NB4 (cell line): ENCODE measurements at places on chromosomes 7 and 10.

GRCh38 chr7:133434246-133434865 lies 181.5 kb downstream of the EXOC4 start:
- DNase-seq, result peak; percentile 53

DNA sequence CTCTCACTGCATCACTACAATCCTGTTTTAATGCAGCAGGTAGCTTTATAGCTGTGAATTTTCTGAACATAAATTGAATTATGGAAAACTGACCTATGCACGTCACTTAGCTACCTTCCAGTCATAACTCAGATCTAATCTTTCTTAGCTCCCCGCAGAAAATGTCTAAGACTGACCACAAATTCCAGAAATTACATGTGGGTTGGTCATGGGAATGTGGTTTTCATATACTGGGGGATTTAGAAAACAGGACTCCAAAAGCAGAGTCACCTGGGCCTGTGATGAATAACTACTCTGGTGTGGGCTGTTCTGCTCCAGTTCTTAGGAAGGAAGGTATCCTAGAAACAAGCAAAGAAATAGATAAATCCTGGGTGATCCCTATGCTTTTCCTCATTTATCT lies 178.4 kb upstream of the LRRTM3 start:
- no peak for DNase-seq

DNA sequence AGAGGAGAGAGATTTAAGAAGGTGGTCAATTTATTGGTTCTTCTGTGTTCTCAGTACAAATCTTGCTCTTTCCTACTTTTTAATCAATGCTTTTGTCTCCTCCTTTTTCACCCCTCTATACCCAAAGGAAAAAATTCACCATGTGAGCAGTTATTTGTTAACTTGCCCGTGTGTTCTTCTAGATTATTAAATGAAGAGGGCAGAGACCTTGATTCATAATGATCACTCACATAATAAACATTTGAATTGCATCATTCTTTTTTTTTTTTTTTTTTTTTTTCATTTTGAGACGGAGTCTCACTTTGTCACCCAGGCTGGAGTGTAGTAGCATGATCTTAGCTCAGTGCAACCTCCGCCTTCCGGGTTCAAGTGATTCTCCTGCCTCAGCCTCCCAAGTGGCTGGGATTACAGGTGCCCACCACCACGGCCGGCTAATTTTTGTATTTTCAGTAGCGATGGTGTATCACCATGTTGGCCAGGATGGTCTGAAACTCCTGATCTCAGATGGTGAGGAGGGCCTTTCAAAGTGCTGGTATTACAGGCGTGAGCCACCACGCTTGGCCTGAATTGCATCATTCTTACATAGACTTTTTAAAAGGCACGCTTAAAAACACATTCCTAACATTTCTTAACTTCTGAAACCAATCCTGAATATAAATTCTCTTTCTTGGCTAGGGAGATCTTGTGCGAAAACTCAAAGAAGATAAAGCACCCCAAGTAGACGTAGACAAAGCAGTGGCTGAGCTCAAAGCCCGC lies 3.6 kb downstream of the GARS1 start:
- DNase-seq, result no peak

GRCh38 chr10:103038570-103038969 lies 120.5 kb downstream of the CNNM2 start:
- DNase-seq, result no peak

DNA sequence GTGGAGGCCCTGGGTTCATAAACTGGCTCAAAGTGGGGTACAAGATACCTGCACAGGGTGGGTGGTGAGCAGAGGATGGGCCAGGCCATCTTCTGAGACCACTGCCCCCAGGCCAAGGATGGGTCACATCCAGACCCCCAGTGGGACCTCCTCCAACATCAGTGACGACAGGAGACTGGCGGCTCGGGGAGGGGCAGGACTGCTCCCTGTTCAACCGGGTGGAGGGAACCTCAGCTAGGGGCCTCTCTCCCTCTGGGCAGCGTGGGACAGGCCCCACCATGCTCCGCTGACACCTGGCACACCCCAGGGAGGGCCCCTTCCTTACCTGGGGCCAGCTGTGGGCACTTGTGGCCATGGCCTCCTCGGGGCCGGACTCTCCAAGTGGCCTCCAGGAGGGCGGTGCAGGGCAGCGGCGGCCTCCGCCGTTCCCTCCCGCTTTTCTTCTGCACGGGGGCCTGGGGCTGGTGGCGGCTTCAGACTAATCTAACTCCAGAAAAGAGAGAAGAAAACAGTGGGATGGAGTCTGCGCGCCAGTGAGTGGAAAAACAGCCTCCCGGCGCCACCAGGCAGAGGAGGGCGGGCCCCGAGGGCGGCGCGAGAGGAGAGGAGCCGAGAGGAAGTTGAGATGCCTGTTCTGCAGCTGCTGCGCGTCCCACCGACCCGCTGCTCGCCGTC lies at the start of gene CALHM2:
CALHM2 (minus strand) TSS at position 540 of the 675 bp plus-strand sequence. CDS start 2,429 bp downstream, outside the sequence.
- no peak for DNase-seq

DNA sequence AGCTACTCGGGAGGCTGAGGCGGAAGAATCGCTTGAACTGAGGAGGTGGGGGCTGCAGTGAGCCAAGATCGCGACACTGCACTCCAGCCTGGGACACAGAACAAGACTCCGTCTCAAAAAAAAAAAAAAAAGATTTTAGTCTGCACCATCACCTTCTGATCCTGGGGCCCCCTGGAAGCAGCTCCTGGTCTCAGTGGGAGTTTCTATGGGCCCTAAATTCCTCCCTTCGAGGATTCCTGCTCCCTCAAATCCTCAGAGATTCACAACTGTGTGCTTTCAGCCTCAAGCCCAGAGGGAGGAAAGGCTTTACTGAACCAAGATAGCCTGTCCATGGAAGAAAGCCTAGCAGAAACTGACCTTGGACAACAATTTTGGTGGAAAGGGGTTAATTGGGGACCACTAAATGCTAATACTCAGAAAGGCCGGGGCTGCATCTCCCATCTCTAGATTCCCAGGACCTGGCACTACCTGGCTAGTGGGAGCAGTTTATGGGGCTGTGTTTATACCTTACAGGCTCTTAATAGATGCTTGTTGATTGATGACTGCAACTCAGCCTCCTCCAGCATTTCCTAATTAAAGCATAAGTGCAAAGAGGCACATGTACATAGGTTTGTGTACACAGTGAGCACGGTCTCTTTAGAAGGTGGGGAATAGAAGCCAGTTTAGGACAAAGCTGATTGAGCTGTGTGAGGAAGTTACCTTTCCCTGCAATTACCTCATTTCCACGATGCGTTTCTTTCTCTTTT lies 9.2 kb upstream of the FGFR2 start:
- no peak for DNase-seq

- no peak for DNase-seq
Observed at GRCh38 chr10:91549262-91549661, 83.6 kb downstream of the PPP1R3C start.

DNA sequence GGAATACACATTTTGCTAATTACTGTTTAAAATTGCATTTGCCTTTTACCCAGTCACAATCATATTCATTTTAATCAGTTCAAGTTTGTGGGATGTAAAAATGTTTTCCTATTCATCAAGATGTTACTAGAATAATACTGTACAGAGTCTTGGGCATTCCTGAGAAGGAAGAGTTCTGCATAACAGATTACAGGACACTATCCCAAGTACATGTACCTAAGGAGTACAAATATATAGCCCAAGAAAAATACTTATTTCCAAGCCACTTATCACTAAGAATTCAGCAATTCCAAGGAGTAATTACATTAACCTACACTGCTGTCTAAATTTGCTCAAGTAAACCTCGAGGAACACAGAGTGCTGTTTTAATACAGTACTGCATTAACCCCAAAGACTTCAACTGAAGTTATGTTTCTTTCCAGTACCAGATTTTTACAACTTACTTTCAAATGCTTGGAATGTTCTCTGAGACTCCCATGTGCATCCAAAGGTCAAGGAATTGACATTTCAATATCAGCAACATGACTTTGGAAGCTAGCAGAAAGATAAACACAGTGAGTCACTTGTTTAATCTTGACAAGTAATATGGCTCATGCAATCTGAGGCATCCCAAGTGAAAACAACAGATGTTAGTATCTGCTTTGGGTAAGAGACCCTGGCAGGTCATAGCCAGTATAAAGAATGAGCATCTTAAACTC lies 125.4 kb upstream of the BET1 start:
- no peak for DNase-seq

DNA sequence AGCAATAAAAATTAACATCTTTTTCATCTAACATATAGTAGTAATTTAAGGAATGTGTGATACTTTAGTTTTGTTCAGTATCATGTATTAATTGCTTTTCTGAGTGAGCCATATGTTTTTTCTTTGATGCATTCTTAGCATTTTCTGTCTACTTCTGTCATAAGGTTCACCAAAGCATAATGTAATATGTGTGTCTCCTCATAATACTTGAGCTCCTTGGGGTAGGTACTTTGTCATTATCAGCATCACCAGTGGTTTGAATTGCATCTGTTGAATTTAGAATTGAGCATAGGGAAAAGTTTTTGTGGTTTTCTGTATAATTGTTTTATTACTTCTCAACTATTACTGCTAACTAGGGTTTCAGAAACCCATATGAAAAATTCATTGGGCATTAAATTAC lies 26.5 kb downstream of the VPS50 start:
- DNase-seq, result no peak

- no peak for DNase-seq
Observed at GRCh38 chr7:108499566-108499965, 26.4 kb downstream of the PNPLA8 start.

GRCh38 chr7:159010411-159010810 lies 134.3 kb downstream of the VIPR2 start:
- DNase-seq, result no peak

GRCh38 chr7:71925663-71926062 lies 486.5 kb downstream of the CALN1 start:
- DNase-seq, result peak; percentile 66

DNA sequence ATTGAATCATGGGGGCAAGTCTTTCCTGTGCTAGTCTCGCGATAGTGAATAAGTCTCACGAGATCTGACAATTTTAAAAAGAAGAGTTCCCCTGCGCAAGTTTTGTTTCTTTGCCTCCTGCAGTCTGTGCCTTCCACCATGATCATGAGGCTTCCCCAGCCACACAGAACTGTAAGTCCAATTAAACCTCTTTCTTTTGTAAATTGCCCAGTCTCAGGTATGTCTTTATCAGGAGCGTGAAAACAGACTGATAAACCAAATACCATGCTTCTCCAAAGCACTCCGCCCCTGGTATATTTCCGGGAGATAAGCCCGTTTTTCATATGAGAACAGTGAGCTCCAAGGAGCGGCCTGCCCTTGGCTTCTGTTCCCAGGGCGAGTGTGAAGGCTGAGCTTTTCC lies 118.9 kb downstream of the EVX1 start:
- no peak for DNase-seq

- DNase-seq, result no peak
Observed at GRCh38 chr7:132298790-132299189, 277.5 kb downstream of the PLXNA4 start.

DNA sequence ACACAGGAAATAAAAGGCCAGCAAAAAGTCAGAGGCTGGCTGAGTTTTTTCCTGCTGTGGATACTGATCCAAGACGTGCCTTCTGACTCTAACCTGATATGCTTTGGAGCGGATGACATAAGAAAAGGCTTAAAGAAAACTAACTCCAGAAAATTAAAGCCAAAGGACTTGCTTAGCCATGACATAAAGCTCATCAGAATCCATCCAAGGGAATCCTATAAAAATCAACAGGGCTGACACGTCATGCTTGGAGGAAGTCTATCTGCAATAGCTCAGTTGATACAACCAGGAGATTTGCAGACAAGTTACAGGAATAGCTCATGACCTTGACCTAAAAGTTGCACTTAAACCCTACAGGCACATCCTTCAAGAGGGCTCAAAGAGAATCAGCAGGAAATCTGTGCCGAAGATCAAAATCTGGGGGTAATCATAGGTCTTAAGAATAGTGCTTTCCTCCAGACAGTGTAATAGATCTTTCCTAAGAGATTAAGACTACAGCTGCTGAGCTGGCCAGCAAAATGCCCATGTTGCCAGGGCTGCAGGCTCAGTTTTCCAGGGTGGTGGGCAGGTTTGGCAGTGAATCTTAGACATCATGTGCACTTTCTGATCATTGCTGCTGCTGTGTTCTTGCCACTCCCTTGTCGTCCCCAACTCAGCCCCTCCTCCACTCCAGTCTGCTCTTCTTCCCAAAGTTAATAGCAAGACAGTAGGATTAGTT lies 111.5 kb upstream of the SVIL start:
- DNase-seq, result no peak

- DNase-seq, result no peak
Observed at GRCh38 chr10:101572126-101572525, 15.9 kb downstream of the POLL start.

DNA sequence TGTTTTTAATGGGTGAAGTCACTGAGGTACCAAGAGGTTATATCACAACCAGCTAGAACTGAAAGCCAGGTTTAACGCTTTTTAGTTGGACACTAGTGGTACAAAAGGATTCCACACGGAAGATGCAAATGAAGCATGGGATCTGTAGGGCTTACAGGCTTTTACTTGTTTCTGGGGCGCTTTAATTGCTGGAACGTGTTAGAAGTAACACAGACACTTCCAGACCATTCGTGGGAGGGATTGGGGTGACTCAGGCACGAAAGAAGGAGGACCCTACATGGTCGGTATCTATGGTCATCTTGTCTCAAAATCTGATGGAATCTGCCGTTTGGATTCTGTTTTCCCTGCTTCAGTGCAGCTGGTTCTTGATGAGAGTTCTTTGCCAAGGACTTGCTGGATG lies 1.0 kb downstream of the YKT6 start:
- no peak for DNase-seq

- DNase-seq, result no peak
Observed at GRCh38 chr7:87658553-87658952, 30.4 kb downstream of the RUNDC3B start.

DNA sequence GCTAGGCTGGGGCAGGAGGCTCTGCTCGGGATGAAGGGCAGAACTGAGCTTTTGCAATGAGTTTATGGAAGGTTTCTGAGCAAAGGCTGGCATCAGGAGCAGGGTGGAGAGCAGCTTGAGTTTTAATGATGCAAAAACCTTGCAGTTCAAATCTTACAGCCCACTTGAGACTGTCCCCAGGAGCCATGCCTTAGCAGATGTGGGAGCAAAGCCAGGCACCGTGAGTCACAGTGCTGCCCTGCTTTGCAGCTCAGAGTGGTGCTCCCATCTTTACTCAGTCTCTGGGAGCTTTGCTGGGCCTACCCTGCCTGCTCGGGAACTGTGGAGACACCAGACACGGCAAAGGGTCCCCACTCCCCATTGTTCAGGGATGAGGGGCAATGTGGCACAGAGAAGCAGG lies 122.4 kb upstream of the NPS start:
- no peak for DNase-seq

DNA sequence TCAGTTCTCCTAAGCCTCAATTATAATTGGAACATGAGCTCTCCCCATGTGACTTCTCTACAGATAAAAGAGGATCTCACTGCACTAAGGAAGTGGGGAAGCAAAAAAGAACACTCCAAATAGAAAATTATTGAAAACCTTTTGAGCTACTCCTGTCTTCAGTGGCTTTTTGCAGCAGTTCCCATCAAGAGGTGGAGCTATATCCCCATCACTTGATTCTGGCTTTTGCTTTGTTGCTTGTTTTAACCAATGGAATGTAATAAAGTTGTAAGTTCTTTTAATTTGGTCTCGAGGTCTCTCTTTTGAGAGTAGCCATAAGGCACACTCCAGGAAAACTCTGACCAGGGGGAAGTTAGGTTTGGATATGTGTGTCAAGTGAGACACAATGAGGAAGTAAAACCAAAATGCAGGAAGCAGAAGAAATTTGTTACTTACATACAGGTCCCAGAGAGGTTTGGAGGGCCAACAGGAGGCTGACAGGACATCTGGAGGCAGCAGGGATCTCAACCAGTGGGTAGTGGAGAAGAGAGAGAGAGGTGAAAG lies 569.4 kb downstream of the HTR7 start:
- DNase-seq, result no peak
